Stimulated activated CD4-positive, alpha-beta T cell treated with anti-CD3 and anti-CD28 coated beads, TNF-alpha, amount 100 ng/mL, for 24 hours (primary cell): ENCODE measurements at places on chromosomes 5 and 9.

DNA sequence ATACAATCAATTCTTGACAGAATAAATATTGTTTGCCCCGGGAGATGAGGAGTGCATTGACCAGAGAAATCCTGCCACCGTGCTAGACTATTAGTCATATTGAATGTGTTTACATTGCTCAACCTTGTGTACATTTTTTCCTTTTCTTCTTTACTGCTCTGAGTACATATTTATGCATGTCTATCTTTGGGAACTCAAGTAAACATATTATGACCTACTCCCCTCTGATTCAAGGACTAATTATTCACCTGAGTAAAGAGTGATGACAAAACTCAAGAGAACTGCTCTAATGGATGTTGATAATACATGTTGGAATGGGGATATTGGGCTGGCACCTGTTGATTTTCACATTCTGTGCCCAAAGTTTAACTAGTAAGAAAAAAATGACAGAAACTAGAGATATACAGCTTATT is 3.9 kb upstream of the SPINK1 start:
- DNase-seq, result no peak

- no peak for DNase-seq
Measured at GRCh38 chr9:97304586-97304985, 2.9 kb upstream of the CCDC180 start.

GRCh38 chr5:55578771-55579170 is 44.0 kb upstream of the PLPP1 start:
- DNase-seq, result no peak

GRCh38 chr9:68493958-68494577 is 46.6 kb downstream of the TMEM252 start:
- DNase-seq, result no peak

- no peak for DNase-seq
Measured at GRCh38 chr5:103849934-103850333, 287.3 kb upstream of the NUDT12 start.

GRCh38 chr9:133784731-133785561 is 46.8 kb upstream of the SARDH start:
- no peak for DNase-seq

- DNase-seq, result no peak
Measured at GRCh38 chr5:84113246-84114105, 271.2 kb downstream of the EDIL3 start.

DNA sequence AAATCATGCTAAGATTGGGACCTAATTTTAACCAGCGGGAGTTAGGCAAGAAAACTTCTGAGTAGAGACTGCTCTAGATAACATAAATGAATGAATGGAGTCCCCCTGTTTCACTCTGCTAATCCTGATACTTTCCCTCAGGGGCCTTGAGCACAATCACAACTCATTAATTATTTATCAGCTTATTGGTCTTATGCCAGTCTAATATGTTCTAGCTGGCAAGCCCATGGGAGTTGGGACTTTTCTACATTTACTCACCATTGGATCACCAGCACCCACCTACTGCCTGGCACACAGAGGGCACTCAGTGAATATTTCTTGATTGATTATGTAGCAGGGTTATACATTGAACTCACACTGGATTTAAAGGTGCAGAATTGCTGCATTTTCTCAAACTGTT is 13.5 kb upstream of the TMED7 start:
- no peak for DNase-seq

DNA sequence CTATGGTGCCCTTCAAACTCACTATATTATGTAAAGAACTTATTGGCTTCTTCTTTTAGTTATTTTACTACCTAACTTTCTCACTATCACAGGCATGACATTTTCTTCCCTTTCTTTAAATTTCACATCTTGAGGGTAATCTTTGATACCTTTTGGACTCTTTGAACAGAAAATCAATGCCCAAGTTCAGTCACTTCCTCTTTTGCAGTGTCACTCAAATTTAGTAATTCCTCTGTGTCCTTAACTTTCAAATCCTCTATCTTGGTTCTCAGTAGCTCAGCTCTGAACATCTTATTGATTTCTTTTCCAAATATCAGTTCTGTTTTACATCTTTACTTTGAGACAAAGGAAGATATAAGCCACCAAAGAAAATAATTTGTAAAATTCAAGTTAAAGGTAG is 25.5 kb downstream of the CNTLN start:
- DNase-seq, result no peak

GRCh38 chr5:173625261-173625660 is 8.8 kb upstream of the BOD1 start:
- DNase-seq, result no peak

GRCh38 chr5:57499262-57500050 is 16.8 kb upstream of the ACTBL2 start:
- no peak for DNase-seq

DNA sequence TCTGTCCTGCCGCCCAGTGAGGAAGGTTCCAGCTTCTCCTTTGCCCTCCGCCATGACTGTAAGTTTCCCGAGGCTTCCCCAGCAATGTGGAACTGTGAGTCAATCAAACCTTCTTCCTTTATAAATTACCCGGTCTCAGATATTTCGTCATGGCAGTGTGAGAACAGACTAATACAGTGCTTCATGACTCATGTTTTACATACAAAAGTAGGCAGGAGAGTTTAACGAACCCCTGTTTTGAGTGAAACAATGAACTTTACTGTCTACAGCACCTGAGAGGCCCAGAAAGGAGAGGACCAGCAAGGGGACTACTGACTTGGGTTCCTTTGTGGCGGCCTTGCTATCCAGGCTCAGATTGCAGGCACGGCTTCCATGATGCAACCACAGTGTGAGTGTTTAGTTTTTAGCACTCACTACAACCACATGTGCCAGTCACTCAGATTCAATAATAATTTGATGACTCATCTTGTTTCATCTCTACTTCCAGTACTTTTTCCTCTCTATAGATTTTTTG is 139.1 kb upstream of the CLINT1 start:
- DNase-seq, result no peak

DNA sequence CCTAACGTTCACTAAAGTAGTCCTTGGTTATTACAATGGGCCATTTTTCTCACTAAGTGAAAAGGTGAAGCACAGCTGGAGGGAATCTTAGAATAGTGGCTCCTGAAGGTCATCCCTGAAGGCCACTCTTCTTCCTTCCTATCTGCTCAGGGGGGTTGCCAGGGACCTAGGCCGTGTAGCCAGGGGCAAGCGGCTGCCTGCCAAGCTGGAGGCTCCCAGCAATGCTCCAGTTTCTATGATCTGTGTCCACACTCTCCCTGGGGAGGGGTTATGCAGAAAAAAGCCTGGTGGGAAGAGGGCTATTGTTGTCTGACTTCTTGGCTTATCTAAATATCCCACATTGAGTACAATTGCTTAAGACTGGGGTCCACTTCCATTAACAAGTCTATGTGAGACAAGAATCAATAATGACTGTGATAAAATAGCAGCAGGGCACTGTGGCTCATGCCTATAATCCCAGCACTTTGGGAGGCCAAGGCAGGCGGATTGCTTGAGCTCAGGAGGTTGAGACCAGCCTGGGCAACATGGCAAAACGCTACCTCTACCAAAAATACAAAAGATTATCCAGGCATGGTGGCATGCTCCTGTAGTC is 3.8 kb downstream of the NMRK1 start:
- DNase-seq, result no peak

DNA sequence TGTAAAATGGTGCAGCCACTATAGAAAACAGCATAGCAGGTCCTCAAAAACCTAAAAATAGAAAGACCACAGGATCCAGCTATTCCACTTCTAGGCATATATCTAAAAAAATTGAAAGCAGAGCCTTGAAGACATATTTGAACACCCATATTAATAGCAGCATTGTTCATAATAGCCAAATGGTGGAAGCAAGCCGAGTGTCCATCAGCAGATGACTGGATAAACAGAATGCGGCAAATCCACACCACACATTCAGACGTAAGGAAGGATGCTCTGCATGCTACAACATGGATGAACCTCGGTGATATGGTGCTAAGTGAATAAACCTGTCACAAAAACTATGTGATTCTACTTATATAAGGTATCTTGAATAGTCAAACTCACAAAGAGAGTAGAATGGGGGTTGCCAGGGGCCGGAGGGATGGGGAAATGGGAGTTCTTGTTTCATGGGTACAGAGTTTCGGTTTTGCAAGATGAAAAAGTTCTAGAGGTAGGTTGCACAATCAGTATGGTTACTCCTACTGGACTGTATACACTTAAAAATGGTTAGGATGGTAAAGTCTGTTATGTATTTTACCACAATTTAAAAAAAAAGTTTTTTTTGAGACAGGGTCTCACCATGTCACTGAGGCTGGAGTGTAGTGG is 17.1 kb upstream of the HSD17B3 start:
- no peak for DNase-seq

GRCh38 chr9:70594386-70594944 is 180.0 kb upstream of the KLF9 start:
- no peak for DNase-seq

- no peak for DNase-seq
Measured at GRCh38 chr5:145587308-145587672, 247.9 kb downstream of the PRELID2 start.

DNA sequence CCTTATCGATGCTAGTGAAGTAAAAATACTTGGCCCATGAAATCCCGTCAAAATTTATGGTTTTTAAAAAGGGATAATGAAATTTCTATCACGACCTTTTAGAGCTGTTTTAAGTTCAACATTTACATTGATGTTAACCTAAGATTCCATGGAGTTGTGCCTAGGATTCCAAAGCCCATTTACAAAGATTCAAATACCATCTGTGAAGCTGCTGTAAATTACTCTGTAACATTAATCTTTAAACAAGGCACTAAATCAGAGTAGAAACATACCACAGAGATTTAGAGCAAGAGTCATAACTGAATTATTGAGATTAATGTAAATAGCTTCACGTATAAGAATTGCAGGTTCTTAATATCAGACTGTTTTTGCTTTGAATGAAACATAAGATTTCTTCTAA is 17.7 kb downstream of the POU5F2 start:
- no peak for DNase-seq

GRCh38 chr5:9045946-9046345 is 499.9 kb downstream of the SEMA5A start:
- DNase-seq, result no peak

- no peak for DNase-seq
Measured at GRCh38 chr9:105299190-105299854, 54.9 kb downstream of the SLC44A1 start.

GRCh38 chr5:45017568-45017967 is 208.8 kb downstream of the MRPS30 start:
- no peak for DNase-seq

DNA sequence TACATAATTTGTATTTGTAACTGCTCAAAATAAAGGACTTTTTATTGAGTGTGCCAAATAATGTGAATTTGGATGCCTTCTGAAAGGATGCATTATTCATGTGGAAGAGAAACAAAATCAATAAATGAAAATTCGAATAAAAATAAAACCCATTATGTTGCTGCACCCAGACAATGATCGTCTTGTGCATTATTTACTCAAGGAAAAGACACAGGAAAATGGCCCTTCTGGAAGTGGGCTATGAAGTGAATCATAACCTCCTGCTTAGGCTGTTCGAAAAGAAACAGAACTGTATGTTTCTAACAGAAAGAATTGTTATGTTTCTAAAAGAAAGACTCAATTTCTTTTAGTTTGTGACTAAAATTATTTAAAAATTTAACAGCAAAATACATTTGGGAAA is 168.9 kb upstream of the NFIB start:
- no peak for DNase-seq

DNA sequence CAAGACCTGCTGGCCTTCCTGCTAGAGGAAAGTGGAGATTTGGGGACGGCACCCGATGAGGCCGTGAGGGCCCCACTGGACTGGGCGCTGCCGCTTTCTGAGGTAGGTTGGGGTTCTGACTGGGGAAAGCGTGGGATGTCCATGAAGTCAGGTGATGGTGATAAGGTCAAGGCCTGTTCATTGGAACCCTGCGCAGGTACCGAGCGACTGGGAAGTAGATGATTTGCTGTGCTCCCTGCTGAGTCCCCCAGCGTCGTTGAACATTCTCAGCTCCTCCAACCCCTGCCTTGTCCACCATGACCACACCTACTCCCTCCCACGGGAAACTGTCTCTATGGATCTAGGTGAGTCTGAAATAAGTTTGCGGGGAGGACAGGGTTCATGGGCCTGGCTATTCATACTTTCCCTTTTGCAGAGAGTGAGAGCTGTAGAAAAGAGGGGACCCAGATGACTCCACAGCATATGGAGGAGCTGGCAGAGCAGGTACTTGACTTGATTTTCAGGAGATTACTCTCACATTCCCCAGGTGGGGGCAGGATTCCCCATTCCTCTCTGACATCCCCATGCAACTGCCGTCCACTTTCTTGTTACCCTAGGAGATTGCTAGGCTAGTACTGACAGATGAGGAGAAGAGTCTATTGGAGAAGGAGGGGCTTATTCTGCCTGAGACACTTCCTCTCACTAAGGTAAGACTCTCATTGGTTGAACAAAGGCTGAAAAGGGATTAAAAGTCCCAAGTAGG is 505 bp downstream of the CREB3 start:
- no peak for DNase-seq

DNA sequence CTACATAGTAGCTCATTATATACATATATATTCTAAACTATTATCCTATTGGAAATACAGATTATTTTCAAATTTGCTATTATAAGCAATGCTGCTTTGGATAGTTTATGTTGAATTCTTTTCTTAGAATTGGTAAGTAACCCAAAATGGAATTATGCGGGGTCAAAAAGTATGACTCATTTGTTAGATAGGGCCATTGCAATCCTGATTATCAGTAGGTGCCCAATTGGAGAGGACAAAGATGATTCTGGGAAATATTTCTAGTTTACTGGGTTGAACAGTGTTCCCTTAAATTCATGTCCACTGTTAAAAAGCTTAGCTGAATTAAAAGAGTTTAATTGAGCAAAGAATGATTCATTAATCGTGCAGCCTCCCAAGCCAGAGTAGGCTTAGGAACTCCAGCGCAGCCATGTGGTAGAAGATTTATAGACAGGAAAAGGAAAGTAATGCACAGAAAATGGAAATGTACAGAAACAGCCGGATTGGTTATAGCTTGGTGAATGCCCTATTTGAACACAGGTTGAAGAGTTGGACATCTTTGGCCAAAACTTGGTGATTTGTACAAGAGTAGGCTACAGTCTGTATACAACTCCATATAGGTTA is 81.8 kb downstream of the GDNF start:
- no peak for DNase-seq

DNA sequence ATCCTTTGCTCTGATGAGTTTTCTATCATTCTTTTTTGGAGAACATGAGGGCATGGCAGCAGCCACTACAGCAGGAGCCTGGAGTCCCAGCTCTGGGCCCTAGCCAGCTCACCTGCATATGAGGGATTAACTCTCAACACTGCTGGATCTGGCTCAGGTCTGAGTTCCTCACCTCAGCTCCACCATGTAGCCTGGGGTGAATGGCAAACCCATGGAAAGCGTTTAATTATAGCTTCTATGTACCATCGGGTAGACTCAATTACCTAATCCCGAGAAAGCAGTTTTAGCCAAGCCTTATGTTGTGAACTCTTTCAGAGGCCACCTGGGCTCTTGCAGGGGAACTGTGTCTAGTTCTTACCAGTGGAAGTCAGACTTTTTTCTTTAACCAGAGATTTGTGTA is 3.9 kb upstream of the S100Z start:
- no peak for DNase-seq

GRCh38 chr5:180034564-180034963 is 37.0 kb downstream of the RNF130 start:
- no peak for DNase-seq
